ENCODE measurements at places on chromosomes 7 and 10. TPM values are rescaled to one million over a fixed set of nuclear protein-coding genes. Genes with fewer than 3 reads are reported as not detected.

The AVL9 gene
- total RNA-seq, result 28.2 TPM

The SLC26A5 gene
- total RNA-seq, result not detected

The PILRA gene
- 0.83 TPM for total RNA-seq

The TAS2R41 gene
- not detected for total RNA-seq

The SLC16A12 gene
- 0.18 TPM for total RNA-seq

The PPP3CB gene
- 41.3 TPM for total RNA-seq

The EMX2 gene
- total RNA-seq, result 2.6 TPM

The TYW1 gene
- total RNA-seq, result 21.8 TPM

The CDC14C gene
- 0.15 TPM for total RNA-seq

The SFMBT2 gene
- 8.2 TPM for total RNA-seq

The DDC gene
- total RNA-seq, result not detected

The PLXNA4 gene
- 11.2 TPM for total RNA-seq

The UFSP1 gene
- total RNA-seq, result 5.5 TPM

The IDI1 gene
- total RNA-seq, result 66.8 TPM

The BICC1 gene
- 13.0 TPM for total RNA-seq

The KIAA1217 gene
- total RNA-seq, result 30.6 TPM

The LIPK gene
- total RNA-seq, result not detected

The VIPR2 gene
- total RNA-seq, result 10.2 TPM

The SLC13A1 gene
- total RNA-seq, result 0.03 TPM

The SORCS3 gene
- not detected for total RNA-seq

The UNCX gene
- total RNA-seq, result 0.30 TPM

The PGAM2 gene
- not detected for total RNA-seq

The CTAGE4 gene
- total RNA-seq, result not detected

The NPTX2 gene
- total RNA-seq, result not detected

The SORBS1 gene
- 12.8 TPM for total RNA-seq

The SORCS1 gene
- total RNA-seq, result 48.9 TPM

The STAG3 gene
- total RNA-seq, result 1.3 TPM

The TAS2R38 gene
- not detected for total RNA-seq

The SEMA3A gene
- total RNA-seq, result 19.4 TPM

The NYAP1 gene
- 0.56 TPM for total RNA-seq

The CUBN gene
- 2.6 TPM for total RNA-seq

The OIT3 gene
- 0.08 TPM for total RNA-seq

The SYT15B gene
- 0.06 TPM for total RNA-seq

The PKD1L1 gene
- total RNA-seq, result 0.02 TPM

The NEBL gene
- 0.08 TPM for total RNA-seq

The TMEM213 gene
- total RNA-seq, result not detected

The ADCY1 gene
- total RNA-seq, result not detected

The SP8 gene
- 2.5 TPM for total RNA-seq

The SPDYE1 gene
- total RNA-seq, result not detected

The LRMDA gene
- total RNA-seq, result 0.24 TPM

The MMRN2 gene
- total RNA-seq, result 1.6 TPM

The CAV2 gene
- 25.2 TPM for total RNA-seq

The ZPBP gene
- not detected for total RNA-seq

The WDR91 gene
- 12.1 TPM for total RNA-seq

The EN2 gene
- 0.81 TPM for total RNA-seq

All from SJCRH30 (cell line).